Stimulated activated naive CD4-positive, alpha-beta T cell treated with Interleukin-2 at 50 U/mL for 16 hours (primary cell): ENCODE measurements at places on chromosomes 16 and 17.

DNA sequence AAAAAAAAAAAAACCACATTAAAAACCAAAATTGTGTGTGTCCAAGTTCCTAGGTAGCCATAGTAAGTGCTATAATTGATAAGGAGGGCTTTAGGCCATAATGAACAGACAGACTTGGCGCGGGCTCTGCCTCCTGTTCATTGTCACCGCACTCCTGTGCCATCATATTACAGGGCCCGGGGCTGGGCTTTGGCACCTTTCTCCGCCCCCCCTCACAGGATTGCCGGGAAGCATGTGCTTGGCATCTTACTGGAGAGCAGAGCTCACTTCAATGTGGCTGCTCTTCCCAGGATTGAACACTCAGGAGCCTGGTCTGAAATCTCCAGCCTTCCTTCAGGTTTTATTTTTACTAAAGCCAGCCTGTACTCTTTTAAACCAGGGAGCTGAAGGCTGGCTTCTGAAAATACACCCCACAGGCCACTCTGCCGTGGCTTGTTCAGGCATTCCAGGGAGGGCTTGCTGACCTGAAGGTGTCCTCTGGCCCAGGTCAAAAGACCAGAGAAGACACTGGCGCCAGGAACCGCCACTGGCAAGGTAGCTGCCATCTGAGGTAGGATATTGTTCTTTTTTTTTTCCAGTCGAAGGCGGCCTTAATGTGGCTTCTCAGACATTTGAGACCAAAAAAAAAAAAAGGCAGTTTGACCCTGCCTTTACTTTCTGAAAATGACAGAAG, 39.3 kb downstream of the DHRS7B start:
- no peak for DNase-seq

DNA sequence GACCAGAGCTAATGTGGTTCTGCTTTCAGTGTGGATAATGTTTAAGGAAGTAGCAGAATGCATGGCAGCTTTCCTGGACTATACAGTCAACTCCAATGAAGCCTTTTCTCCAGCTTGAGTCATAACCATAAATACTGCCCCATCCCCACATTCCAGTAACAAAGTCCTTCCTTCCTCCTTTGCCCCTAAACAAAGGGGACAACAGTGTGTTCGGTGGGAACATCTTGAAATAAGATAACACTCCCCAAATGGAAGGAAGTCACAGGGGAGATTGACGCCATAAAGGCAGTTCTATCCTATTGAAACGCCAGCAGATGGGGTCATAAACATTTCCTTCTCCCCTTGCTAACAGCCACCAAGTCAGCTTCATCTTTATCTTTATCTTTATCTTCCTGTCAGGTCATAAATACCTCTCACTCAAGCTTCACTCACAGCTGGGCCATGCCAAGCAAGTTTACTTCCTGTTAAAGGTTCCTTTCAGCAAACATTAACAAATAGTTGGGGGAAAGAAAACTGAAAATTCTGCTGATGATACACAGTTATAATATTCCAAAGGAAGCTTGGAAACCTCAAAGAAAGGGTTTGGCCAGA, 136.7 kb downstream of the SNX11 start:
- no peak for DNase-seq

- no peak for DNase-seq
These were observed 107.0 kb downstream of the CRLF3 start for GRCh38 chr17:30717291-30718098.

GRCh38 chr17:49890077-49890821, 42.4 kb upstream of the TAC4 start:
- no peak for DNase-seq
